ENCODE measurements at places on chromosomes 16 and 17. TPM values are rescaled to one million over a fixed set of nuclear protein-coding genes. Genes with fewer than 3 reads are reported as not detected.
A peak's percentile ranks its signal among the peaks of the same experiment; 100 is the strongest.

- DNase-seq = no peak
These were observed 16.4 kb upstream of the TMED6 start for GRCh38 chr16:69367980-69368379.

- DNase-seq = peak; percentile 61
These were observed at the start of gene CES3 for GRCh38 chr16:66961065-66961744. Gene CES3 (plus strand): TSS chr16:66961266. CDS start chr16:66961308, 42 bp downstream.

GRCh38 chr17:34756637-34757021 lies 177.2 kb downstream of the TMEM132E start:
- DNase-seq = no peak

GRCh38 chr17:78735832-78736525 lies 46.1 kb downstream of the CYTH1 start:
- DNase-seq = peak; percentile 41

The PRR29 gene
- total RNA-seq = 0.28 TPM

The SLFN12 gene
- 9.7 TPM for total RNA-seq
